ENCODE measurements at places on chromosomes 12 and 14.

- no peak for DNase-seq
These were observed 621.6 kb downstream of the CCER1 start for GRCh38 chr12:90333424-90333823.

GRCh38 chr14:85501751-85502150, 28.2 kb upstream of the FLRT2 start:
- DNase-seq, result no peak

- no peak for DNase-seq
These were observed 506.4 kb downstream of the MED13L start for GRCh38 chr12:115771065-115771464.

DNA sequence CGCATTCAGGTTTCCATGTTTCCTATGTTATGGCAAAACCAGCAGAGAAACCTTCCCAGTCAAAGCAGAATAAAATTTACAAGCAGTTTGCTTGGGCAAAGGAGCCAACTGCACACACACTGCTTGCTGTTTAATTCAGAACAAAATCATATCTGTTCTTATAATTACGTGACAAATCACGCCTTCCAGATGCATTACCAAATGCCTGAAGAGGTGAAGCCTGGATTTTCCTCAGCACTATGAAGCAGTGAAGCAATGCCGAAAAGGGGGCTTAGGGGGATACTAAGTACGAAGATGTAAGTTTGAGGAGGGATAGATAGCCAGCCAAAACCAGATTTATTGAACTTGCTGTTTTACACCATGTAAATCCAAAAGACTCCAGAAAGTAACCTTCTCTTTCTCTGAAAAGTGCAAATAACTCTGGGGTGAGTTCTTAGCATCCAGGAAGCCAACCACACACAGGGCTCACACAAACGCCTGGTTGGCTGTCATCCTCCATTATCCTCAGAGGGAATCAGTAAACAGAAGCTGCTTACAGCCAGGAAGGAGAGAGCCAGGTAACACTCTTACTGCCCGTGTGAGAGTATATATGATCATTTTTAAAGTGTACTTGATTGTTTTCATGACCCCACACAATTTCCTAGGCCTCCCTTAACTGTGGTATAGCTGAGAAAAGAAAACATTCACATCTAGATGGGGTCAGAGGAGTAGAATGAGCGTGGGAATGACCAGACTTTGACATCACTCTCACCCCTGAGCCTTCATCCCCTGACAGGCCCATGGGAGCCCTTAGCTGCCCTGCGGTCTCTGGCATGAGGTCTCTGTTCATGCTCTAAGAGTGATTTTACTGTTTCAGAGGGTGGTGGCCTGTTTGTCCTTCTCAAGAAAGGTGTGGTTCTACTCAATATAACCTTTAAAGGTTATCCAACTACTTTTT, 442.5 kb downstream of the EGLN3 start:
- DNase-seq, result no peak

DNA sequence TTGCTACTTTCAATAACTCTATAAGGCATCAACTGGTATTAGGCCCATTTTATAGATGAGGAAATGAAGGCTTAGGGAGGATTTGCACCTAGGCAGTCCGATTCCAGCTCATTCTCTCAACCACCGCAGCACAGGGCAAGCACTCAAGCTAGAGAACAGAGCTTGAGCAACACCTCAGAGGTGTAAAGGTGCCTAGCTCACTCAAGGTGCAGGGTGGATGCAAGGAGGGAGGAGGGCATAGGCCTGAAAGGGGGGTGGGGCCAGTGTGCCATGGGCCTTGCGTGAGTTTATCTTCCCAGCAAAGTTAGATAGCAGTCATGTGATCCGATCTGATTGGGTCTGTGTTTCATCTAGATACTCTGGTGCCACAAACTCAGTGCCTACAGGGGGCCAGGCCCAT, 10.2 kb upstream of the EMP1 start:
- DNase-seq, result no peak
